Heart right ventricle (tissue), 16 donors: ENCODE measurements at places on chromosomes 7 and 10. TPM values are rescaled to one million over a fixed set of nuclear protein-coding genes. Genes with fewer than 3 reads are reported as not detected.

GRCh38 chr7:75900617-75901315, 14.2 kb upstream of the POR start:
- no peak for DNase-seq

- no peak for DNase-seq
Observed at GRCh38 chr7:104643587-104644217, 315.3 kb downstream of the LHFPL3 start.

Gene PNPLA8
- 34.3 TPM for total RNA-seq

Gene CACUL1
- 32.6 TPM for total RNA-seq

Gene ENTPD1
- total RNA-seq = 9.7 TPM

Gene NCF1
- total RNA-seq = 19.4 TPM

Gene FOXI2
- 0.31 TPM for total RNA-seq
